NT2/D1 (cell line): ENCODE measurements at places on chromosomes 12 and 14.
A peak's percentile ranks its signal among the peaks of the same experiment; 100 is the strongest.

DNA sequence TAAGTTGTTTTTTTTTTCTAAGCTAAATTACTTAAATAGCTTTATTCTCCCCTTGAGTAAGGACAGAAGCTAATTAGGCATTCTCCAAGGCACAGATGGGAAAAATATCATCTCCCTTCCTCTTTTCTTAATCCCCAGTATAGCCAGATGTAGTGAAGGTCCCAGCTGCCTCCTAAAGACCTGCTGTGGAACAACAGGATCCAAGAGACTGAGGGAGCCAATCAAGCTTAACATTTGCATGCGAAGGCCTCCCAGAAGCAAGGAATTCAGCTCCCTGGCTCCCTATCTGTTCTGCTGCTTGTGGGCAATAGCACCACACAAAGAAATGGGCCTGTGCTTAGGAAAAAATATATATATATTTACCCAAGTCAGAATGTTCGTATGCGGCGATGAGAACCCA is 255.2 kb downstream of the SYT1 start:
- DNase-seq, result peak; percentile 77

- no peak for DNase-seq
Measured at GRCh38 chr12:58988643-58989344, 68.5 kb upstream of the LRIG3 start.

- DNase-seq, result peak; percentile 95
Measured at GRCh38 chr12:19643635-19644034, 204.3 kb downstream of the AEBP2 start.

DNA sequence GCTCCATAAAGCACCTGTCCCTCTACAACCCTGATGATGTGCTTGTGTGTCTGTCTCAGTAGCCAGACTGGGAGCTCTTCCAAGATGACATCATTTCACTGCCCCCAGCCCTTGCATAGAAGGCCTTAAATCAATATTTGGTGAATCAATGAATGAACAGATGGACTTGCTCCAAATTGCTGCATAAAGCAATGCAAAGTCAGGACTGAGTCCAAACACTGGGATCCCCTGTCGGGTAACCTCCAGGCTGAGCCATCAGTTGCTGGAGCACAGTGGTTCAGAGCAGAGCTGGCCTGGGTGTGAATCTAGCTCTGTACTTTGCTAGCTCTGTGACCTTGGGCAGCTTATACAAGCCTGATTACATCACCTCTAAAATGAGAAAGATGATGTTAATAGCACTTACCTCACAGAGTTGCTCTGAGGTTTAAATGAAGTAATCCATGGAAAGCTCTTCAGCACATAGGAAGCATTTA is 120.3 kb upstream of the VASH1 start:
- DNase-seq, result no peak

DNA sequence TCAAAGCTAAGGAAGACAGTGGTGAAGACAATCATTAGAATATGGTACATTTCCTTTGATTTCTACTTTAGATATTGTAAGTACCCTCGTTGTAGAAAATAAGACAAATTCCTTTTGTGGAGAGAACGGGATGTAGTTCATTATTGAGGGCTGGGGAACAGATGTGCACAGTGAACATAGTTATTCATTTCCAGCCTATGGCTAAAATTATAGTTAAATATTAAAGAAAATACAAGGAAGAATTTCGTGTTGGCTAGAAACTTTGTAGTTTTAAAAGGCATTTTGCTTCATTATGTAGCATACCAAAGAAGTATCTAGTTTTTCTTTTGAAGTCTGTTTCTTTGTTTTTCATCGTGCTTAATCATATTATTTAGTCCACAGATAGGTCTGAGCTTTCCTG is 201.8 kb downstream of the ESR2 start:
- no peak for DNase-seq

DNA sequence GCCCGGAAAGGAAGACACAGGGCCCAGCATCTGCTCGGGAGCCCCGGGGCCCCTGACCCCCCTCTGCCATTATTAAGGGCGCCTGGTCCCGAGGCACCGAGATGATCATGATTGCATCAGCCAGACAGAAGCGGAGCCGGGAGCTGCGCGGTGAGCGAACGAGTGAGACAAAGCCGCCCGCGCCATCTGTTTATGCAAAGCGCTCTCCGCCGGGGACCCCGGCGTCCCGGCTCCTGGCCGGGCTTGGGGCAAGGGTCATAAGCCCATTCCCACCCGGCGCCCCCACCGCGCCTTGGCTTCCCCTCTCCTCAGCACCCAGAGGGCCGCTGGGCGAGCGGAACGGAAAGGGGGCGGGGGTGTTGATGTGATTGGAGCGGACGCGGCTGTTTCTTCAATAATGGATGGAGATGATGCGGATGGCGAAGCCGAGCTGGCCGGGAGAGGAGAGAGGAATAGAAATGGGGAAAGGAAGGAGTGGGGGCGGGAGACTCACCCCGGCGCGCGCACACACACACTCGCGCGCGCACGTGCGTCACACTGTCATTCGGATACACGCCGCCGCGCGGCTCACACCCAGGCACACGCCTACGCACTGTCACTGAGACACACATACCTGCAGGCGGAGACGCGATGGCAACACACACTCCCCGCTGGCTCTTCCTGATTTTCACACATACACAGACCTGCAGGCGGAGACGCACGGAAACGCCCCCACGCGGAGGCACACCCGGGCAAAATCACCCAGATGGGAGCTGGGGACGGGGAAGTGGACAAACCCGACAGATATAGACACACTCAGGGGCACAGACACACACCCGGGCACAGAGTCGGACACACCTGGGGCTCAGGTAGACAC is 10.7 kb downstream of the STAC3 start:
- no peak for DNase-seq

DNA sequence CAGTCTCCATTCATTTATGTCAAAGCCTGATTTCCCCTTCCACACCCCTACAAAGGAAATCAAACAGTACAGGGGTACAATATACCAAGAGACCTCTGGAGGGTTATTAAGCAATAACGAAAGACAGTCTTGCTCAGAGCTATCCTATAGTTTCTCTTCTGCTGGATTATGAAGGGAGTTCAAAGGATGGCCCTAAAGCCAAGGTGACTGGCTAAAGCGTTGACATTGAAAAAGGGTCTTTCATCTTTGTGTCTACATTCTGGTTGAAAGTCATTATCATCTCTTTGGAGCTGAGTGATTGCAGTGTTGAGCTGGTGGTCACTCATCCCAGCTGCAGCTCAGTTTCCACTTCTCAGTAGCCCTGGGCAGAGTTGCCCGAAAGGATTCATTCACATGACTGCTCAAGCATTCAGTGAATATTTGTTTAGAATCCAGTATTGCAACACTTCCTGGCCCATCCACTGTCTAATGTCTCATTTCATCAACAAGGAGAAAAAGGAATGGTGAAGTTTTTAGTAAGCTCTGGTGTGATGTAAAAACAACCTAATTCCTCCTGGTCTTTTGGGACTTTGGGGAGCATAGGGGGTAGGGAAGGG is 19.2 kb upstream of the TBX5 start:
- no peak for DNase-seq
